Naive thymus-derived CD8-positive, alpha-beta T cell (primary cell): ENCODE measurements at places on chromosomes 5 and 9. TPM values are rescaled to one million over a fixed set of nuclear protein-coding genes. Genes with fewer than 3 reads are reported as not detected.

GRCh38 chr5:82417776-82418607 lies 139.8 kb upstream of the RPS23 start:
- DNase-seq: no peak

CARTPT gene
- not detected for total RNA-seq

- no peak for DNase-seq
These were observed 41.6 kb downstream of the LPAR1 start for GRCh38 chr9:110996436-110997220.

DCAF12 gene
- 21.5 TPM for total RNA-seq

COL15A1 gene
- total RNA-seq: not detected

DNA sequence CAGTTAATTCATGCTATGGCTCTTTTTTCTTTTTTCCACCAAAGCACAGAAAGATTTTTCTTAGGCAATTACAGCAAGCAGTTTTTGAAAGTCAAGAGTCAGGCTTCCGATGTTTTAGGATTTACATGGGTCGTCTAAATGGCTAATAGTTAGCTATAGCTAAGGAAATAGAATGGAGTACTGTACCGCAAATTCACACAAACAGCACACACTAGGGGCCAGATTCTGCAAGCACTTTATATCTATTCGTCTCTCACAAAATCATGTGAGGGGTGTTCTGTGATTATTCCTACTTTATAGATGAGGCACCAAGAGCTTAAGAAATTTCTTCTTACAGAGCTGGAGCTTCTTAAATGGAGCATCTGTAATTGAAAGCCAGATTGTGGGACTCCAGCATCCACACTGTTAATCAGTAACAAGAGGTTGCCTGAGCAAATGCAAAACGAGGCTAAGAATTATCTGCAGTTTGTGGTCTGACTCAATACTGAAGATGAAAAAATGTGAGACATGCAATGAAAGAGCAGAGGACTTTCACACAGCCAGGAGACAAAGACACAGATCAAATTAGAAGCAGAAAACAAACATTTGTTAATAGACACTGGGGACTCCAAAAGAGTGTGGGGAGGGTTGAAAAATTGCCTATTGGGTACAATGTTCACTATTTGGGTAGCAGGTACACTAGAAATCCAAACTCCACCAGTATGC lies 62.7 kb upstream of the CTXN3 start:
- DNase-seq: no peak

- no peak for DNase-seq
These were observed 3.7 kb upstream of the GNPDA1 start for GRCh38 chr5:142016556-142016955.

- DNase-seq: no peak
These were observed 36.0 kb downstream of the FAM78A start for GRCh38 chr9:131240047-131240921.

GRCh38 chr5:32273821-32274220 lies 38.9 kb downstream of the MTMR12 start:
- DNase-seq: no peak

- no peak for DNase-seq
These were observed 85.0 kb downstream of the STK10 start for GRCh38 chr5:172102913-172103626.

- DNase-seq: no peak
These were observed 33.9 kb downstream of the SH3PXD2B start for GRCh38 chr5:172420235-172420939.

DNA sequence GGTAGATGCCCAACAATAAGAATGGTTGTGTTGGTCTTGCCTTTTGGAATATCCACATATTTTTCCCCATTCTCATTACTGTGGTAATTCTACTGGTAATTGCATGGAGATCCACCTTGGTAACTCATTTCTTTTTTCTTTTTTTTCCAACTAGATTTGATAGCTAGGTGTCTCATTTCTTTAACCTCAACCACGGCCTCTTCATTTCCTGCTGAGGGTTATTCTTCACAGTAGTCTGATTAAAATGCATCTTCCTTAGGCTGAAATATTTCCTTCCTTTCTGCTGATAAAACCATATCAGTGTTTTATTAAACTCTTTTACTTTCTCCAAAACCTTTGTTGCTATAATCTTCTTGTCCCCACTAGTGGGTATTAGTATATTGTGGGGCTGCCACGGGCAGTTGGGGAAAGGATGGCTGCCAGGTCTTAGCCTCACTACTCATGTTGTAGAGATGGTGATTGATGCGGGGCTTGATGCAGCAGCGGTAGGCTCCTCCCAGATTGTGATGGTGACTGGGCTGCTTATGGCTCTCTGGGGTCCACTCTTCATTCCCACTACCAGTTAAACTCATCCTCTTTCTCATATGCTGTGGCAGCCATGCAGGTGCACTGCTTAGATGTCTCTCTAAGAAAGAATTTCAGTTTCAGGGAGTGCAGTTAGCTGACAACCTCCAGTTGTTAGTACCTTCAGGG lies 35.9 kb downstream of the KIF2A start:
- no peak for DNase-seq

PPIC gene
- not detected for total RNA-seq

DNA sequence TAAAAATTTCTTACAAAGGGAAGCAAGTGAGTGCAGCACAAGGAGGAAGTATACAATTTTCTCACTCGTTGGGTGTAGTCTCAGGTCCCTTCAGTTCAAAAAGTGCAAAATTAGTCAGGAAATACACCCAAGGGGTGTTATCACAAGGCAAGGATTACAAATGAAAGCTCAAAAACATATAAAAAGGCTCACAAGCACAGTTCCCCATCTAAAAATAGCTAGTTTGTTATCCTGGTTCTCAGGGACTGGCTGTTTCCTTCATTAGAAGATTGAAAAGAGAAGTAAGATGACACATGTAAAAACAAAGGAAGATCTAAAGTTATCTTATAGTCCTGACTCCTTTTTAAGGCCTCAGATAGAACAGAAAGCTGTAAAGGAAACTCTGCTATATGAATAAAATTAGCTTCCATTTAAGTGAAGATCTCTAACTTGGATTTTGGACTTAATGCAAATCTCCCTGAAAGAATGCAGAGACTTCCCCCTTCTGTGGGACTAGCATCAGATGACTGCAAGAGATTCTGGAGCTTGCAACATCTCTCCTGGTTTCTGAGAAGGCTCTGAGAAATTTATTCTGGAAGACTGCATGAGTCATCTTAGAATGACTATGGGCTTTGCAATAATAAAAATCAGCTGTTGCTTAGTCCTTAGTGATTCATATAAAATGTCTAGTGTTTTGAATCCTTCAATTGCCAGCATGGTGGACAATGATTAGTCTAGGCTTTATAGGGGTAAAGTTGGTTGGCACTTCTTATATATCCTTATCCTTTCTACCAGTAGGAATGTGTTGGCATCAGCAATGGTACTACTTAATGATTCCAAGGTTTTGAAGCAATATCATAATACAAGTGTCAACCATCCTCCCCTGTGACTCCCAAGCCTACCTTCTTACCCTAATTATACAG lies 25.4 kb downstream of the DAB2 start:
- DNase-seq: no peak

- DNase-seq: no peak
These were observed 148.7 kb downstream of the MLLT3 start for GRCh38 chr9:20473515-20474013.

- DNase-seq: no peak
These were observed 16.3 kb downstream of the FAM163B start for GRCh38 chr9:133592731-133593409.

ADAMTS12 gene
- 0.05 TPM for total RNA-seq

CLIC3 gene
- total RNA-seq: 11.1 TPM

RELL2 gene
- 22.3 TPM for total RNA-seq

GRCh38 chr9:135392511-135392910 lies 87.1 kb upstream of the PPP1R26 start:
- no peak for DNase-seq

GRCh38 chr5:119179857-119180641 lies 109.2 kb downstream of the DMXL1 start:
- no peak for DNase-seq

DNA sequence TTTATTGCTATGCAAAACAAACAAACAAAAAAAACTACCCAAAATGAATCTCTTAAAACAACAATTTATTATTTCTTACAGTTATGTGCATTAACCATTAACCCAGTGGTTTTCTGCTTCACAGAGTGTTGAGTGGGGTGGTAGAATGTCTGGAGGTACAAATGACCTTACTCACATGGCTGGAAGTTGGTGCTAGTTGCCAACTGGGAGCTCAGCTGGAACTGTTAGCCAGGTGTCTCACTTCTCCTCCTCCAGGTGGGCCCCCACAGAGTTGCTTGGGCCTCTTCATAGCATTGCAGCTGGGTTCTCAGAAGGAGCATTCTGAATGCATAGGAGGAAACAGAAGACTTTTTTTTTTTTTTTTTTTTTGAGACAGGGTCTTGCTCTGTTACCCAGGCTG lies 10.5 kb upstream of the B4GALT1 start:
- DNase-seq: no peak

DNA sequence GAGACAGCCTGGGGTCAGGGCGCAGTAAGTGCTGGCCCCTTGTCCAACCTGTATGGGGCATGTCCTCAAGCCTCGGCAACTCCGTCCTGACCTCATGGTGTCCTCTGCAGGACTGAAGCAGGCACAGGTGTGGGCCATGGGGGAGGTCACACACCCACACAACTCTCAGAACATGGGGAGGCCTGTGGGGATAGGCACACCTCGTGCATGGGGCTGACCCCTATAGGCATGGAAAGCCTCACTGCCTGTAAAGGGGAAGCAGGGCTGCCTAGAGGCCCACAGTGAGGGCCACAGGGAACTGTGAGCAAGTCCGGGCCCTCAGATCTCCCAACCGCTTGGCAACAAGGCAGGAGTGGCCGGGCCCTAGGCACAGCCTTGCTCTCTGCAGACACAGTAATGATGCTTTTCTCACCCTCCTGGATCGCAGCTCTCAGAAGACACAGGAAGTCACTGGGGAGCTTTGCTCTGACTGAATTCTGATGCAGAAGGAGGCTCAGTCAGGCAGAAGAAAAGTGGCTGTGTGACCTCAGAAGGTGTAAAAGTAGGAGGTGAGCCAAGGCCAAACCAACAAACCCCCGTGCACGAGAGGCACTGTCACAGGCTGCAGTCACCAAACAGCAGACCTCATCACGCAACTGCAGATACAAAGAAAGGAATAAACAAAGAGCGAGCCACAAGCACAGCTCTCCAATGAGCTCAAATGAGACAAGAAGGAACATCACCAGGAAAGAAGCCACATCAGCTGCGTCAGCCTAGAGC lies 5.4 kb downstream of the IPPK start:
- peak; percentile 64 for DNase-seq

GRCh38 chr5:43039471-43040286 lies 440 bp downstream of the ANXA2R start:
- peak; percentile 64 for DNase-seq

DNA sequence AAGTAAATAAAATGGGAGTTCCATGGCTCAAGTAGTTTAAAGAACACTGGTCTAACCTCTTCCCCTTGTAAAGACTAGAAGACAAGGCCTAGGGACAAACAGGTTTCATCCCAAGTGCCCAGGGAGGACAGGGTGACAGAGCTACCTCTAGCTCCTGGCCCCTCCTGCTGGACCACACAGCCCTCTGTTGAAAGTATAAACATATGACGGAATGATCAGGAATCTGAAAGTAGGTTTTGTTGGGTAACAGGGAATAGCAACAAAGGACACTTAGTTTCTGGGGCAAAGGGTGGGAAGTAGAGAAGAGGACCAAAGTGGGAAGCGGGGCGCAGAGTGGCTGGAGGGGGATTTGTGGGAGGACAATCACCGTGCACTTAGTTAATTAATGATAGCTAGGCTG lies 67.0 kb upstream of the DAB2IP start:
- DNase-seq: no peak

- DNase-seq: no peak
These were observed 143.5 kb upstream of the PPP1R2B start for GRCh38 chr5:156706631-156707030.

NKD2 gene
- total RNA-seq: not detected

QRFP gene
- total RNA-seq: not detected

GRCh38 chr5:55989860-55990259 lies 4.9 kb downstream of the IL6ST start:
- no peak for DNase-seq

- DNase-seq: no peak
These were observed 50.3 kb downstream of the SAR1B start for GRCh38 chr5:134582281-134582680.

MYMK gene
- not detected for total RNA-seq

ITK gene
- total RNA-seq: 490 TPM

- no peak for DNase-seq
These were observed 292.9 kb downstream of the CDH18 start for GRCh38 chr5:19694949-19695611.

- no peak for DNase-seq
These were observed 38.0 kb downstream of the IQGAP2 start for GRCh38 chr5:76441101-76441500.

C5orf47 gene
- not detected for total RNA-seq

GRCh38 chr5:66959653-66960052 lies 236.9 kb downstream of the CD180 start:
- DNase-seq: no peak

DNA sequence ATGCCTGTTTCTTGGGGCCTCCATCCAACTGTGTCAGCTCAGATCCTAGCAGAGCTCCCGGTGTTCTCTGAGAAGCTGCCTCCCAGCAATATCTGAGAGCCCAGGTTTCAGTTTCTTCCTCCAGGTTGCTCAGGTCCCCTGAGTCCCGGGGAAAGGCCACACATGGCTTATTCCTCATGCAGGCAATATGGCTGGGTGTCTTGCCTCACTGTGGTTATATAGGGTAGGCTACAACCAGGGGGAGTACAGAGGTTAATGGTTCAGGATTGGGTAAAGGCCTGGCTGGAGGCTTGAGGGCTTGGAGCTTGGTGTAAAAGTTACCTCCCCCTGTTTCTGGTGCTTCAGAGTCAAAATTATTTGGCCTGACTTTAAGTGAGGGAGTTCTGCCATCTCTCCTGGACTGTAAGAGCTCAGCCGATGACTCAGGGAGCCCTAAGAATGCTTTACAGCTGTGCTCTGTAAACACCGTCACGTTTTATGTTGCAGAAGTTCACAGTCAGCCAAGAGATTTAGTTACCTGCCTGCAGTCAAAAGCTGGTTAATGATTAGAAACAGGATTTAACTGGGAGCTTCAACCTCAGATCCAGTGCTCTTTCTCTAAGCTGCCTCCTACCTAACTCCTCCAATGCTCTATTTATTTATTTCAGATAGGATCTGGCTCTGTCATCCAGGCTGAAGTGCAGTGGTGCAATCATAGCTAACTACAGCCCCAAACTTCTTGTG lies 24.3 kb upstream of the UBAP2 start:
- no peak for DNase-seq

DNA sequence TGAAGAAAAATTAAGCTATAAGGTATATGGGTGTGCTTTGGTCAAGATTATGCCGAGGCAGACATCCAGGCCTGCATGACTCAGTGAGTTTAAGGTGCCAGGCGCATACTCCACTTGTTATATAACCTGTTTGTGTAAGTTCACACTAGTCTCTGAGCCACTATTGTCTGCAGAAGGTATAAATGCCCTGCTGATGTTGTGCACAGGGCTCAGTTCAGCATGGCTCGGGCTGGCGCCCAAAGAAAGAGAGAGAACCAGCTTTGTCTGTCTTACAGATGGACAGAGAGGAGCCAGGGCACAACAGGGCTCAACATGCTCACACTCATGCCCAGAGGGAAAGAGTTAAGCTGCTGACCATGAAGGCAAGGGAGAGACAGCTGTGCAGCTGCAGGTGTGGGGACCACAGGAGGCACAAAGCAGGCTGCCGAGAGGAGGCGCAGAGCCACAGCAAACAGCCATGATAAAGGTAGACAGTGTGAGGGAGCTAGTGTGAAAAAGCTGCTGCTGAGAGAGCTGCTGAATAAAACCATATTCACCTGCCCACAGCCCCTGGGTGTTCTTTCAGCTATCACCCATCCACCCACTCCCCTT lies 1587.6 kb upstream of the C9orf72 start:
- no peak for DNase-seq

GRCh38 chr5:96218653-96219052 lies 214.4 kb downstream of the PCSK1 start:
- DNase-seq: no peak

CFAP157 gene
- 0.58 TPM for total RNA-seq

FRMPD1 gene
- total RNA-seq: not detected
